Activated CD4-positive, alpha-beta T cell treated with anti-CD3 and anti-CD28 coated beads for 24 hours (primary cell): ENCODE measurements at places on chromosomes 7 and 10.

DNA sequence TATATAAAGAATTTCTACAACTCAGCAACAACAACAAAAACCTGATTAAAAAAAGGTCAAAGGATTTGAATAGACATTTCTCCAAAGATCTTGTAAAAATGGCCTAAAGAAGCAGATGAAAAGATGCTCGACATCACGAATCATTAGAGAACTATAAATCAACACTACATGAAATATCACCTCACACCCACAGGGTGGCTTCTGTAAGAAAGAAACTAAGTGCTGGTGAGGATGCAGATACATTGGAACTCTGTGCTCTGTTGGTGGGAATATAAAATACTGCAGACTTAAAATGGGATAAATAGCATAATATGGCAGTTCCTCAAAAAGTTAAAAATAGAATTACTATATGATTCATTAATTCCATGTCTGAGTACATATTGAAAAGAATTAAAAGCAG lies 38.3 kb upstream of the CDCA7L start:
- DNase-seq, result no peak

DNA sequence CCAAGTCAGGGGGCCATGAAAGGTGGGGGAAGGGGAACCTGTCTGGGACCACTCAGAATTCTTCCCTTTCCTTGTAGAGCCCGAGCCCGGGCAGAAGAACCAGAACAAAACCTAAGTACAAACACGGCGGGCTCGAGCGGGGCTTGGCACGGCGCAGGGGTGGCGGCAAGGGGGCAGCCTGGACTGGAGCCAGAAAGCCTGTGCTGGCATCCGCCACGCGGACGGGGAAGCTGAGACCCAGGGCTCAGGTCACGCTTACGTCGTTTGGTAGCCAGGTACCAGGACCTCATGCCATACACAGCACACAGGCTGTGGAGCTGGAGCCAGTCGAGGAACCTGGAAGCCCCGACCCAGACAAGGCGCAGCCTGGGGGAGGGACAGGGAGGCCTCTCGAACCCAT lies 6.6 kb upstream of the GPER1 start:
- no peak for DNase-seq

GRCh38 chr7:13581097-13581496 lies 408.4 kb downstream of the ETV1 start:
- no peak for DNase-seq

- no peak for DNase-seq
Measured at GRCh38 chr10:72736176-72736827, 44.4 kb downstream of the MCU start.

GRCh38 chr10:105925045-105925785 lies 1239.3 kb downstream of the SORCS1 start:
- DNase-seq, result no peak

DNA sequence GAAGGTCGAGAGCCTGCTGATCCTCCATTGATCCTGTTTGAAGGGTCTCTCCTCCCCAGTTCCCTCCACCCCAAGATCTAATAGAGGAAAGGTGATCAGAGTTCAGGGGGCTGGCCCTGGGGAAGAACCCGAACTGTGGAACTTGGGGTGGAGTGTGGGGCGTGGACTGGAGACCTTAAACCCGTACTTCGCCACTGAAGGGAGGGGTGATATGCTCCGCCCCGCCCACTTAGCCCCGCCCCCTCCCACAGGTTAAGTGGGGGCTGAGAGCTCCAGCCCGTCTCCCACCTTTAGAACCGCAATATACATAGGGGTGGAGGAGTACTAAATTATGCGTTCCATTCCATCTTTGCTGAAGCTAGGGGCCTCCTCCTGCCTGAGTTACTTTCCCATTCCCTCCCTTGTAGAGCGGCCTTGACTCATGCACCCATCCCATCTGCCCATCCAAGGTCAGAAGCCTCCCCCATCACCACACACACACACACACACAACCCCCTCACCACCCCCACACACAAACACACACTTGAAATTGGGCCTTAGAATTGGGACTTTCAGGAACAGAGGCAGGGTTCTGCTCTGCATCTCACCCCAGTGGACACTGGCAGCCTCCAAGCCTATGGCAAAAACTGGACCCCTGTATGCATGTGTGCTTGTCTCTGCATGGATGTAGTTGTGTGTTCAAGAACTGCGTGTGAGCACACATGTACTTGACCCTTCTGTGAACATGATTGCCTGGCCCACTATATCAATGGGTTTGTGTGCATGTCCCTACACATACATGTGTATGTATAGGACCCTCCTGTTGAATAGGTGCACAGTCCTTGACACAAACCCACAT lies 991 bp downstream of the SEMA4G start:
- no peak for DNase-seq

DNA sequence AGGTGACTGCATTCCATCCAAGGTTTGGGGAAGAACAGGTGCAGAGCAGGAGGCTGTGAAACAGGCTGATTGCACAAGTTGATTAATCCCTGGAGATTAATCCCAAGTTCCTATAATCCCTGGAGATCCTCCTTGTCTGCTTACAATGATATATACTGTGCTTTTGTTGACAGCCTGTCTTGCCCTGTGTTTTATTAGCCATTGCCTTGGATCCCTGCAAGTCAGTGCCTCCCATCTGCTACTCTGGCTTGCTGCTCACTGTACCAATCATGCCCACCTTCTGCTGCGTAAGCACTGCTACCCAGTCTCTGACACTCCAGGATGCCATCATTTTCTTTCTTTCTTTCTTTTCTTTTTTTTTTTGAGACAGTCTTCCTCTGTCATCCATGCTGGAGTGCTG lies 65.4 kb downstream of the ANKRD61 start:
- no peak for DNase-seq

GRCh38 chr10:122476333-122476695 lies 15.0 kb downstream of the HTRA1 start:
- no peak for DNase-seq

GRCh38 chr10:87659571-87660483 lies at the start of gene PAPSS2:
Gene PAPSS2 (plus strand): TSS chr10:87659878. CDS start chr10:87659982, 104 bp downstream.
- DNase-seq, result no peak

DNA sequence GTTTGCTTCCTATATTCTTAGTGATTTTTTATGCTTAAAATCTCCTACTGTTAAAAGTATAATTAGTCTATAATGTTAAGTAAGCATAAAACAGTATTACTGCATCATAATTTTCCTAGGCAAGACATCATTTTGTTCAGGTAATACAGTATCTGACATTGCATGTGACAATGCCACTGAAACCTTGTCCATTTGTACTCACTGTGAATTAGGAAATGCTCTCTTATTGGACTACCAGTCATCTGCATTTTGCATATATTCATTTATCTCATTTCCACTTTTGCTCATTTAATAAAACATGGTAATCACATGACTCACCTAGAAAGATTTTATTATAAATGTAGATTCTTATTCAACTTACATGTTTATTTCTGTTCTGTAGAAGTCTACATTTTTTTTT lies 379.1 kb downstream of the ETV1 start:
- no peak for DNase-seq

GRCh38 chr7:27096768-27097514 lies 1.1 kb upstream of the HOXA1 start:
- no peak for DNase-seq

DNA sequence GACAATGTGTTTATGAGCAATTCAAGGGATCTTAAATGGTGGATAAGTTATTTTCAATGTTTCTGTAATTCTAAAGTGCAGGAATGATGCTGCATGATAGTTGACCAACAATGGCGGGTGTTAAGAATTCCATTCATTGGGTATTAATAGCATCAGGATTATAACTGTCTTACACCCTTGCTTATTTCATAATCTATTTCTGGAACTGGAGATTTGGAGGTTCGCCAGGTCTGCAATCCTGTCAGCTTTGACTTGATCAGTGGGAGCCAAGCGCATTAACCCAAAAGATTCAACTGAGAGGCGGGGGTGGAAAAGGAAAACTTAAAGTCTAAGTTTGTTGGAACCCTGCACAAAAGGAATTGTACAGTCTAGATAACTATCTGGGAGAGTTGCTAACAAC lies 114.9 kb upstream of the ZEB1 start:
- no peak for DNase-seq

GRCh38 chr10:119753309-119753708 lies 27.5 kb downstream of the INPP5F start:
- no peak for DNase-seq

DNA sequence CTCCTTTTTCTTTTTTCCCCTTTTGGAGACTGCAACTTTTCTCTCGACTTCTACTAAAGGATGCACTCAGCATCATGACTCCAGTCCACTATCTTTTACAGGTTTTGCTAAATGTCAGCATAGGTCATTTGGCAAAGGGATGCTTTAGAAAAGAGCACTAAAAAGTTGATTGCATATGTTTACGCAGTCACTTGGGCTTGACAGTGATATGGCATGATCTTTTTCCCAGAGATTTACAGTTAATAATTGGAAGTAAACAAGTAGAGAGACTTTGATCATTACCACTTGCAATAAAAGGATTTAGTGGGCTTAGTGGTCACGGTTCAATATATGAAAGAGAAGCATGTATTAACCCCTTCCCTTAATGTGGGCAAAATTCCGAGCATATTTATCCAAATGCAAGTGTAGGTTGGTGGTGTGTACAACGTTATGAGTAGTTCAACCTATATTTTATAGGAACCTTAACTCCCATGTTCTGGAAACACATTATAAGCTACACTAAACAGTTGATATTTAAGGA lies 1.8 kb downstream of the BMI1 start:
- DNase-seq, result no peak

DNA sequence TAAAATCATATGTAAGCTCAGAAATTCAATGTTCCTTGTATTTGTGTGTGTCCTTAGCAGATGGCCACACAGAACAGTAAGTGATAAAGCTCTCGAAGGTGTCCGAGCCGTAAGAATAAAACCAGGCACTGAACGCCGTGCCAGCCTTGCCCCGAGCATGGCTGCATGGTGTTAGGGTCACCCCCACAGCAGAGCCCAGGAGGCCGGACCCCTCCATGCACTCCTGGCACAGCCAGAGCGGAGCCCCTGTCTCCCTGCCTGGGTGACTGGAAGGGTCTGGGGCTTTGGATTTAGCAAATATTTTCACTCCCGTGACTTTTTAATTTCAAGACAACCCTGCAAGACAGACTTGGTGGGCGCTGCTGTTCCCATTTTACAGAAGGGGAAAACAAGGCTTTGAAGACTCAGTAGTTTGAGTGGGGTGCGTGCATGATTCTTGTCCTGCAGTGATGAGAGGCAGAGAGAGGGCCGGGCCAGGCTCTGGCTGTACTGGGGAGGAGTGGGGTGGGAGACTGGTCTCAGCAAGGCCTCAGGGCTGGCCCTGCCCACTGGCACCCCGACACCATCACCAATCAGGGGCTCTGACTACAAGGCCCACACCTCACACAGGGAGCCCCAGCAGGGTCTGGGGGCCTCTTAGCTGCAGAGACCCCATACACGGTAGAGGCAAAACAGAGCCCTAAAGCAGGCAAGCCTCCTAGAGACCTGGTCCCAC lies 39.4 kb downstream of the VIPR2 start:
- DNase-seq, result no peak

- no peak for DNase-seq
Measured at GRCh38 chr7:143322760-143323633, 7.1 kb downstream of the CLCN1 start.

DNA sequence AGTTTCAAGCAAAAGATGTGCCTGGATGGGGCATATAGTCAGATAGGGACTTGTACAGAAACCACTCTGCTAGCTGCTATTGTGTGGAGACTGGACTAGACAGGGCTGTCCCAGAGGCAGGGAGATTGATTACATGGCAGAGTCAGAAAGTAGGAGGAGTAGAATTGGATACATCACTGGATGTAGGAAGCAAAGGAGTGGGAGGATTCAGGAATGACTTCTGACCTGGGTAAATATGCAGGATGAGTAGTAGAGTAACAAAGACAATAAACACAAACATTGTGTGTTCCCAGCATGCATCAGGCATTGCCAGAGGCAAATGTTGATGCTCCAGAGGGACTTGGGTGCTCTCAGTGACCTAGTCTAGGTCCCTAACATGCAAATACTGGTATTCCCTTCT lies 30.9 kb upstream of the MAT1A start:
- no peak for DNase-seq

GRCh38 chr10:72704117-72704516 lies 12.2 kb downstream of the MCU start:
- no peak for DNase-seq

DNA sequence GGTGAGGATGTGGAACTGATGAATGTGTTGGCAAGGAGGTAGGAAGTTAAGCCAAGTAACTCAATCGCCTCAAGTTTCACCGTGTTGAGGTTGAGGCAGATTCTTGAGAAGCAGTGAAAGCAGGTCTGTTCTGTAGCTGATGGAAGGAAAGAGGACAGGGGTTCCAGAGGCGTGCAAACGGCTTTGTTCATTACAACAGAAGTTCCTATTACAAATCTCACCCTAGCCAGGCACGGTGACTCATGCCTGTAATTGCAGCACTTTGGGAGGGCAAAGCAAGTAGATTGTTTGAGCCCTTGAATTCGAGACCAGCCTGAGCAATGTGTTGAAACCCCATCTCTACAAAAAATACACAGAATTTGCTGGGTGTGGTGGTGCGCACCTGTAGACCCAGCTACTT lies 36.9 kb upstream of the PTF1A start:
- no peak for DNase-seq

- no peak for DNase-seq
Measured at GRCh38 chr7:69880840-69881239, 282.6 kb downstream of the AUTS2 start.

DNA sequence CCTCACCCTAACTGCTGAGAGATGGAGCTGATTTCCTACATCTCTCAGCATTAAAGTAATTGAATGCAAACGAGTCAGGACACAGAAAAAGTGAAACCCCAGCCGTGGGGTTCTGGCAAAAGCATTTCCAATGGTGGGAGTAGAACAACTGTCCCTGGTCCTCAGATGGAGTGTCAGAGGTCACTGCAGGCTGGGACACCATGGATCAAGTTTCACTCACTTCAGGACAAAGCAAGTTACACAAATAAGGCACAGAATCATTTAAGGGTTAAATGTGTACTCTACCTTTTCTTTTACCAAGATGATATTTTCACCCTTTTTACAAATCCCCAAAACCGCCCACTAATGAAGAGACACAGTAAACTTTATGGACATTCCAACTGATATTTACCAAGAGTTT lies 607.8 kb downstream of the PARD3 start:
- DNase-seq, result no peak
